Stomach (tissue), 19 donors: ENCODE measurements at places on chromosomes 16 and 17. TPM values are rescaled to one million over a fixed set of nuclear protein-coding genes. Genes with fewer than 3 reads are reported as not detected.

- peaks cover 25% of the 10 kb centered on the region for H3K4me1 ChIP-seq
- peak; percentile 96 for DNase-seq
- no peaks in the 10 kb centered on the region for H3K27me3 ChIP-seq
- H3K36me3 ChIP-seq, result peaks cover 69% of the 10 kb centered on the region
Measured at GRCh38 chr17:74961657-74962350, 10.8 kb downstream of the HID1 start.

DNA sequence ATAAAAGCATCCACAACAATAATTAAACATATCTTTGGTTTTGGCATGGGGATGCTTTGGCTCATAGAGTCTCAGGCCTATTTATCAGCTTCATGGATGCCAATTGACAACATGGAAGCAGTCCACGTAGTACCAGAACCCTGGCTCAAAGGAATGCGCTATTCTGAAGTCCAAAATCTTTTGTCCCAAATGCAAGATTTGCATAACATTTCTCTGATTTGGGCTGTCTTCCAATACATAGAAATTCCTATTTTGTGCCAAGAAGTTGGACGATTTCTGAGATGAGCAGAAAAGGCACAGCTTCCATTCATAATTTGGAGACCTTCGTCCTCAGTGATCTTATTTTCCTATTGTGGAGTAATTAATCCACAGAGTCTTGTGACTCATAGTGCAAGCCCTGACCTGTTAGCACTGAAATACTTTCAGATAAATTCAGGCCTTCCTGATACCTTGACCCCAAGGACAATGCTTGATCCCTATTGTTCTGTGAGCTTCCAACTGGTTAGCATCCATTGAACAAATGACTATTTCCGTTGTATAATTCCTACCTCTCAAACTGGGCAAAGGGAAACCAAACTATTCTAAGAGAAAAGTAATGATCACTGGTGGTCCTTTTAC, 78.4 kb upstream of the CDH11 start:
- no peaks in the 10 kb centered on the region for H3K27me3 ChIP-seq
- H3K4me1 ChIP-seq, result no peaks in the 10 kb centered on the region

DNA sequence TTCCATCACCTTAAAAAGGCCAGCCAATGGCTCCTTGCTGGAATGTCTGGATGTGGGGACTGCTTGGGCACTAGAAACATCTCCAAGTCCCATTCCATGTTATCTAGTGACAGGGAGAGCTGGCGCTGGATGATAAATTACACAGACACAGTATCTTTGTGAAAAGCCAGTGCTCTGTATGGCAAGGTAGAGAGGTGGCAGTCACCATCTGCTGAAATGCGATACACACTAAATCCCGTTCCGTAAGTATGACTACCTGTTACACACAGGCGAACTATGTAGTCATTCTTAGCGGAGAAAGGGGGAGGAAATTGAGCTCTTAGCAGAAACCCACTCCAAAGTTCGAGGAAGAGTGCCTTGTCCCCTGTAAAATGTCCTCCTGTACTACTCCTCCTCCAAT, 81.0 kb upstream of the MYOCD start:
- no peak overlapping the region for H3K27ac ChIP-seq
- H3K36me3 ChIP-seq, result no peaks in the 10 kb centered on the region
- H3K4me1 ChIP-seq, result peaks cover 7% of the 10 kb centered on the region
- no peaks in the 10 kb centered on the region for H3K27me3 ChIP-seq

- H3K36me3 ChIP-seq, result no peaks in the 10 kb centered on the region
- no peaks in the 10 kb centered on the region for H3K4me1 ChIP-seq
- H3K27me3 ChIP-seq, result no peaks in the 10 kb centered on the region
Measured at GRCh38 chr16:8173111-8173644, 417.1 kb downstream of the TMEM114 start.

GRCh38 chr16:65961476-65962143, 404.9 kb upstream of the CDH5 start:
- H3K36me3 ChIP-seq, result no peaks in the 10 kb centered on the region
- H3K27ac ChIP-seq, result no peak overlapping the region
- no peak overlapping the region for H3K4me3 ChIP-seq
- H3K27me3 ChIP-seq, result no peaks in the 10 kb centered on the region

Gene CYB5D1
- not detected for total RNA-seq

DNA sequence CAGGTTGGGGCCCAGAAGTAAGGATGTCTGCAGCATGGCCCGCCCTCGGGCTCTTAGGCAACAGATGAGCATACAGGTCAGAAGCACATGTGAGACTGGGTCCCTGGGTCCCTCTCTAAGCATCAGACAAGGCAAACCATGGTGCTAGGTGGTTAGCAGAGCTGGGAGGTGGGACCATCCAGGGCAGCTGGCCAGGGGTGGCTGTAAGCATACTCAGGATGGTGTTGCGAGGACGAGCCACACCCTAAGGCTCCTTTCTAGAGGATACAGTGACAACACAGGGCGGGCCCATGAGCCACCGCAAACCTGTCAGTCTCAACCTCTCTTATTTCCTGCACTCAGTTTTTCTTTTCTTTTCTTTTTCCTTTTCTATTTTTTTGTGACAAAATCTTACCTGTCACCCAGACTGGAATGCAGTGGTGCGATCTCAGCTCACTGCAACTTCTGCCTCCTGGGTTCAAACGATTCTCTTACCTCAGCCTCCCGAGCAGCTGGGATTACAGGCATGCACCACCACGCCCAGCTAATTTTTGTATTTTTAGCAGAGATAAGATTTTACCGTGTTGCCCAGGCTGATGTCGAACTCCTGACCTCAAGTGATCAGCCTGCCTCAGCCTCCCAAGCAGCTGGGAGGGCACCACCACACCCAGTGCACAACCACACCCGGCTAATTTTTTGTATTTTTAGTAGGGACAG, 3.6 kb downstream of the FA2H start:
- H3K27me3 ChIP-seq, result peaks cover 52% of the 10 kb centered on the region
- H3K27ac ChIP-seq, result no peak overlapping the region
- no peak overlapping the region for H3K4me3 ChIP-seq
- peaks cover 5% of the 10 kb centered on the region for H3K36me3 ChIP-seq
- peaks cover 27% of the 10 kb centered on the region for H3K4me1 ChIP-seq

Gene MIEF2
- 5.2 TPM for total RNA-seq

- no peak for DNase-seq
- no peaks in the 10 kb centered on the region for H3K4me1 ChIP-seq
- no peak overlapping the region for H3K4me3 ChIP-seq
- no peaks in the 10 kb centered on the region for H3K27me3 ChIP-seq
- no peaks in the 10 kb centered on the region for H3K36me3 ChIP-seq
- no peak overlapping the region for H3K27ac ChIP-seq
Measured at GRCh38 chr16:48895142-48895541, 285.2 kb upstream of the N4BP1 start.

- no peaks in the 10 kb centered on the region for H3K36me3 ChIP-seq
- no peaks in the 10 kb centered on the region for H3K27me3 ChIP-seq
- DNase-seq, result no peak
- no peaks in the 10 kb centered on the region for H3K4me1 ChIP-seq
- H3K27ac ChIP-seq, result no peak overlapping the region
Measured at GRCh38 chr16:55101026-55101425, 170.4 kb downstream of the IRX5 start.

DNA sequence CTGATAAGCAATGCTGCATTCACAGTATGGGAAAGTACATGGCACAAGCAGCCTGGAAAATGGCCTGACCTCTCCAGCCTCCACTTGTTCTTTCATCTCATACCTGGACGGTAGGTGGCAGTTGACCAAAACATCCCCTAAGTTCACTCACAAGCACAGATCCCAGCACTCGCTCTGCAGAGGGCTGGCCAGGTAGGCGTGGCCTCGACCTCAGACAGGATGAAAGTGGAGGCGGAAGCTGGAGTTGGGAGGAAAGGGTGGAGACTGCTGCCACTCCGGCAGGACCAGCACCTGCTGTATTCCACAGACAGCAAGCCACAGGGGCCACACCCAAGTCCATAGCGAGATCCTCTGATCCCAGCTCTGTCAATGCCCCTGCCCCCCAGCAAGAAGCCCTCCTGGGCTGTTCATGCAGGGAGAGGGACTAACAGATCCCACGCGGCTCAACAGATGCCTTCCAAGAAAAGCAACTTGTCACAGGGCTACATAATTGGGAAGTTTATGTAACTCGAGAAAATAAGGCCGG, 31.3 kb downstream of the ZCCHC14 start:
- peaks cover 35% of the 10 kb centered on the region for H3K36me3 ChIP-seq
- peak overlapping the region; percentile 14 for H3K4me3 ChIP-seq
- H3K27ac ChIP-seq, result peak overlapping the region; percentile 87
- peaks cover 70% of the 10 kb centered on the region for H3K4me1 ChIP-seq
- H3K27me3 ChIP-seq, result no peaks in the 10 kb centered on the region
- DNase-seq, result peak; percentile 97

DNA sequence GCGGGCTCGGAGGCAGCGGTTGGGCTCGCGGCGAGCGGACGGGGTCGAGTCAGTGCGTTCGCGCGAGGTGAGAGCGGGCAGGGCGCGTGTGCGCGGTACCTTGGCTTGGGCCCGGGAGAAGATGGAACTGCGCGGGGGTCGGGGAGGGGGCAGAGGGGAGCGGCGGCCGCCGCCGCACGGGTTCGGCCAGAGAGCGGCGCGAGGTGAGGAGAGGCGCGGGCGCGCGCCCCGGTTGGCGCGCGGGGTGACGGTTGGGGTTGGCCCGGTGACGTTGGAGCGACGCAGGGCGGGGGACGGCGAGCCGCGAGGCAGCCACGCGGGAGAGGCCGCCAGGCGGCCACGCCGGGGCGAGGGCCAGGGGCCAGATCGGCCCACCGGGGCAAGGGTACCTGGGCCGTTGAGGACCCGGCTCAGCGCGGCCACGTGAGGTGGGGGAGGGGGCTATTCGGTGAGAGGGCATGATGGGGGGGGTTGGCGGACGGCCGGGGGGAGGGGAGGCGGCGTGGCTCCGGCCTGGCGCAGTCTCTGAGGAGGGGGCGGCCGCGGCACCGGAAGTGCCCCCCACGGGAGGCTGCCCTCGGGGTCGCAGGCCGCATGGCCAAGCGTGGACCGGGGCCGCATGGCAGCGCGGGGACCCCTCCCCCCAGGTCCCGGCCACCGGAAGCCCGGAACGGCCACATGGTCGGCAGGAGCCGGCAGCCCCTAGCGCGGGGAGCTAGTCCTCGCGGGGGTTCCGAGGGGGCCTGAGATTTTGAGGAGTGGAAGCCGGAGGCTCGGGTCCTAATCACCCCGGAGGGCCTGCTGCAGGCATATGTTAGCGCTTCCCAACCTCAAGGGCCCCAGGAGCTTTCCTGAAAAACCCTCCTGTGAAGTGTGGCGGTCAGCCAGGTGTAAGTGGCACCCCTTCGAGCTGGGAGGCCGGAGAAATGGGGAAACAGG, 527 bp downstream of the EIF5A start:
- no peaks in the 10 kb centered on the region for H3K27me3 ChIP-seq
- peaks cover 24% of the 10 kb centered on the region for H3K4me1 ChIP-seq
- peaks cover 31% of the 10 kb centered on the region for H3K36me3 ChIP-seq
- peak overlapping the region; percentile 97 for H3K4me3 ChIP-seq
- H3K27ac ChIP-seq, result peak overlapping the region; percentile 98
- DNase-seq, result peak; percentile 82

Gene TRPV2
- total RNA-seq, result 8.7 TPM

DNA sequence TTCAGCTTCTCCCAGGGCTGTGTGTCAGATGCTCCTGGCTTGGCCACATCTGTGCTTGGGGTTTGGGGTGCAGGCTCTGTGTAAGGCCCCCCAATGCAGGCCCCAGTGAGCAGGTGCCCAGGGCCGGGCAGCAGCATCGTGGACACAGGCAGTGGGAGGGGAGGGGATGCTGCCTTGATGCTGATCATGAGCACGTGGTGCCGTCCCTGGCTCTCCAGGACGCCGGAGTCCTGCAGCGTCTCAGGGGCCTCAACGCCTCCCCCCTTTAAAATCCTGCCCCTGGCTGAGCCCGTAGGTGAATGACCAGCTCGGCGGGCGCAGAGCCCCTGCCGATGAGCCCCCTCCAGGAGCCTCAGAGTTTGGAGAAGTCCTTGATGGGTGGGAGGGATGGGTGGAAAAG, 9.0 kb downstream of the METRNL start:
- DNase-seq, result no peak
- H3K36me3 ChIP-seq, result peaks cover 11% of the 10 kb centered on the region
- H3K27me3 ChIP-seq, result no peaks in the 10 kb centered on the region
- H3K4me1 ChIP-seq, result peaks cover 87% of the 10 kb centered on the region

GRCh38 chr17:35543856-35544255, 6.4 kb upstream of the SLFN12L start:
- H3K4me1 ChIP-seq, result peaks cover 23% of the 10 kb centered on the region
- no peak overlapping the region for H3K27ac ChIP-seq
- no peaks in the 10 kb centered on the region for H3K27me3 ChIP-seq
- DNase-seq, result no peak

DNA sequence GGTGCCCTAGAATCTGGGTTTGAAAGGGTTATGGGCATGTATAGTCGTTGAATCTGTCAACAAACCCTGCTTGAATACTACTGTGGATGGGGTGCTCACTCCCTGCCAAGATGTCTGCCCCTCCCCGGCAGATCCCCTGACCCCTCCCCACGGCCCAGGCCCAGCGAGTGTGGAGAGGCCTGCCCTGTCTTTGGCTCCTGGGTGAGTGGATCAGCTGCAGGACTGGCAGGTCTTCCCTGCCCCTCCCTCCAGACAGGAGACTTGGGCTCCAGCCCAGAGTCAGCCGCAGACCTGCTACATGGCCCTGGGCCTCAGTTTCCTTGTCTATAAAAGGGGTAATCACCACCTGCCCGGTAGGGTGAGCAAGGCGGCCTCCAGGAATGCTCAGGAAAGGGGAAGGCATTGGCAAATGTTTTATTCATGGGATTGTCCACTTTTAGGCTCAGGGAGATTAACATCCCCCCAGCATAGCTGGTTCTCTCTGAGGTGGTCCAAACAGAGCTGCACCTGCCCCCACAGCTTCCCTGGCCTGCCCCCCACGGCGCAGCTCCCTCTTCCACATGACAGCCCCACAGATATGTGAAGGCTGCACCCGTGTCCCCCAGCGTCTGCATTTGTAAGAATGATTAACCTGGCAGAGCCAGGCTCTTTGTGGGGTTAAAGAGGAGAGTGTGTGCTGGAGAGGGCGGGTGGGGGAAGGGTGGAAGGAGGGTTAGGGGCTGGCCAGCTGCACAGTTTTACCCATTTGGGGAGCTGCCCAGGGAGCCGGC, 18.5 kb upstream of the SPNS2 start:
- DNase-seq, result no peak
- H3K4me1 ChIP-seq, result peaks cover 76% of the 10 kb centered on the region
- H3K4me3 ChIP-seq, result no peak overlapping the region
- H3K27ac ChIP-seq, result peak overlapping the region; percentile 92
- H3K27me3 ChIP-seq, result no peaks in the 10 kb centered on the region

DNA sequence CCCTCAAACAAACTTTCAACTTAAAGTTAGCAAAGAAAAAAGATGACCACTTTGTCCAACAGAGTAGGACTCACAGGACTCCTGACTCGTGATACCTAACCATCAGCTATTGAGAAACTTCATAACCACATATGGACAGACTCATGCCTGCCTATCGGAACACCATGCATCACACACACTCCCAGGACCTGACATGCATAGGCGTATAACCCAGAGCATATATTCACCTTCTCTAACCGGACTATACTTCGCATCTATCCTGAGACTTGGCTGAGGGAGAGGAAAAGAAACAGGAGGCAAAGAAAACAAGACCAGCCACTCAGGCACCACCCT, 2.2 kb downstream of the PIP4K2B start:
- H3K4me1 ChIP-seq, result peaks cover 41% of the 10 kb centered on the region
- H3K27me3 ChIP-seq, result no peaks in the 10 kb centered on the region
- no peak for DNase-seq
- peaks cover 30% of the 10 kb centered on the region for H3K36me3 ChIP-seq

Gene TBC1D3E
- total RNA-seq, result not detected

- DNase-seq, result no peak
- no peaks in the 10 kb centered on the region for H3K4me1 ChIP-seq
- H3K4me3 ChIP-seq, result no peak overlapping the region
- H3K27ac ChIP-seq, result no peak overlapping the region
- no peaks in the 10 kb centered on the region for H3K27me3 ChIP-seq
Measured at GRCh38 chr16:65950211-65950610, 416.3 kb upstream of the CDH5 start.

GRCh38 chr17:7922845-7923628, 6.6 kb downstream of the KCNAB3 start:
- H3K27ac ChIP-seq, result peak overlapping the region; percentile 83
- peak overlapping the region; percentile 44 for H3K4me3 ChIP-seq
- DNase-seq, result peak; percentile 89
- H3K36me3 ChIP-seq, result no peaks in the 10 kb centered on the region
- peaks cover 14% of the 10 kb centered on the region for H3K4me1 ChIP-seq
